Stimulated activated CD4-positive, alpha-beta T cell treated with anti-CD3 and anti-CD28 coated beads, Interleukin-4, amount 100 ng/mL, for 24 hours (primary cell): ENCODE measurements at places on chromosomes 3 and 15.
A peak's percentile ranks its signal among the peaks of the same experiment; 100 is the strongest.

DNA sequence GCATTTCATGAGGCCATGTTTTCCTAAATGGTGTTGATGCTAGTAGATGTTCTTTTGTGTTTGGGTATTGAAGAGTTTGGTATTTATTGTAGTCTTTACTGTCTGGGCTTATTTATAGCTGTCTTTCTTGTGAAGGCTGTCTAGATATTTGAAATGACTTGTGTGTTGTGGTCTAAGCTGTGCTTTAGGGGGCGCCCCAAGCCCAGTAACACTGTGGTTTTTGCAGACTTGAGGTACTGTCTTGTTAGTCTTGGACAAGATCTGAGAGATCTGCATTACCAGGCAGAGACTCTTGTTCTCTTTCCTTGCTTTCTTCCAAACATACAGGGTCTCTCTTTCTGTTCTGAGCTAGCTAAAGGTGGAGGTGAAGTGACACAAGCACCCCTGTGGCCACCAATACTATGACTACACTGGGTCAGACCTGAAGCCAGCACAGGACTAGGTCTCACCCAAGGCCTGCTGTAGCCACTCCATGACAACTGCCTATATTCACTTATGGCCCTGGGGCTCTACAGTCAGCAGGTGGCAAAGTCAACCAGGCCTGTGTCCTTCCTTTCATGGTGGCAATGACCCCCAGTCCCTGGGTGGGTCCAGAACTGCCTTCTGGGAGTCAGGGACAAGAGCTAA is 152.1 kb upstream of the TBC1D5 start:
- peak; percentile 33 for DNase-seq

DNA sequence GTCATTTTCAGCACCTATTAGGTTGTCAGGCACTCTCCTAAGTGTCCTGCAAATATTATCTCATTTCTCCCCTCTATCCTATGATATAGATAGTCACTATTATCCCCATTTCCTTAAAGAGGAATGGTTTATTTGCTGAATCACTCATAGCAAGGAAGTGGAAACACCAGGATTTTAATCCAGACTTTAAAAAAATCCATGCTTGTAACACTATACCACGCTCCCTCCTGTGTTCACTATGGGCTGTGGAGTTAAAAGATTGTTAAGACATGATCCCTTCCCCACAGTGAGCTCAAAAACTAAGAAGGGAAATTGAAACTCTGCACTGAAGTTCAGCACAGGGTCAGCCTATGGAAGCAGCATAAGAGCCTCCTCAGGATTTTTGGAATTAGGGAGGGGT is 60.2 kb downstream of the TMEM39A start:
- no peak for DNase-seq

DNA sequence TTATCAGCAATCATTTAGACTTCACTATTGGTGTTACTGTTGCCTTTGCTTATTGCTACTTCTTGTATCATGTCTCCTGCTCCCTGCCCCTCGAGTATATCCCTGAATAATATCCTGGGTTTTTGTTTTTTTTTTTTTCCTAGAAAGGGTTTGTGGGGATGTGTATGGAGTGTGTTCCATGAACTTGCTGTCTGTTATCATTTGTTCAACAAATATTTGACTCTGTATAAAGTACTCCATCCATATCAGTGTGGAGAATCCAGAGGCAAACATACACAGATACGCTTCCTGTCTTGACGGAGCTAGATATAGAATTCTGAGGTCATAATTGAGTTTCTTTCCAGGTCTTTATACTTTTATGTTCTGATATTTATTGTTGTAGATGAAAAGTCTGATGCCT is 31.8 kb upstream of the GOLGA6L9 start:
- DNase-seq: no peak

- no peak for DNase-seq
Observed at GRCh38 chr3:175057401-175057800, 198.3 kb downstream of the NAALADL2 start.

- no peak for DNase-seq
Observed at GRCh38 chr3:69166446-69166845, 44.1 kb upstream of the LMOD3 start.

GRCh38 chr3:12479919-12480427 is 4.3 kb upstream of the TSEN2 start:
- peak; percentile 23 for DNase-seq

GRCh38 chr15:25416693-25417092 is 22.1 kb downstream of the UBE3A start:
- DNase-seq: no peak

DNA sequence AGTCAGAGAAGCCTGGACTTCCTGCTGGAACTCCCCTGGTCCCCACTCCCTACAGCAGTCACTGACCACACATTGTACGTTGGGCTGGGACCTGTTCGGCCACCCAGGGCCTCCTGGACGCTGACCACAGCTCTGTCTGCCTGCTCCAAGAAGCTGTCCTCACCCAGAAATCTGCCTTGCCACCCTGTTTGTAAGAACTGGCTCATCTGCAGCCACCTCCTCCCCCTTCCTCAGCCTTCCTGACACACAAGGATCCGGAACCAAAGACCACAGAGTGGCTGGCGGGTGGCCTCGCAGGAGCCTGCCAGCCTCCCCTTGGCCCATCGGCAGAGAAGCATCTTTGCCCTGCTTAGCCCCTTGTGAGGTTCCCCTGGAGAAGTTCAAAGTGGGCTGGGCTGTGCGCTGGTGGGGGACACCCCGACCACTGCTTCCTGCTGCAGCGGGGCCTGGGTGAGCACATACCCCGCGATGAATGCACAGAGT is 91.9 kb downstream of the PCSK6 start:
- no peak for DNase-seq

DNA sequence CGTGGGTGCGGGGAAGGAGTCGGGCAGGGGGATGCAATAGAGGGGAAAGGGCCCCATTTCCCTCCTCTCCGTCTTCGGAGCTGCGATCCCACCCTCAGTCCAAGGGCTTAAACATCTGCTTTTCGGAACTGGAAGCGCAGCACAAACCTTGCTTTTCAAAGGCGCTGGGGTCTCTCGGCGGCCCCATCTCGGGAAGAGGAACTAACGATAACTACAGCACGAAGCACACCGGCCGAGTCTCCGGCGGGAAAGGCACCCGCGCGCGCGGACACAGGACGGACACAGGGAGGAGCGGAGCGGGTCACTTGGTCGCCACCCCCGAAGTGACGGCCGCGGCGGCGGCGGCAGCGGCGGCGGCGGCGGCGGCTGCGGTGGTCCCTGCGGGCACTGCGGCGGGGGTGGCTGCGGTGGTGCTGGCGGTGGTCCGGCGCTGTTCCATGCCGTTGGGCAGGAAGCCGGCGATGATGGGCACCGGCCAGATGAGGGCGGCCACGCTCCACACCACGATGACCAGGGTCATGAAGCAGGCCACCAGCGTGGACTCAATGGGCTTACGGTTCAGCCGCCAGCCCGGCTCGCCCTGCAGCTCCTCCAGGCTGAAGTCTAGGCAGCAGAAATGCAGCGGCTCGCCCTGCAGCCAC is 1.1 kb downstream of the TMEM158 start:
- no peak for DNase-seq

GRCh38 chr3:133977568-133977967 is 52.2 kb downstream of the SLCO2A1 start:
- DNase-seq: no peak

DNA sequence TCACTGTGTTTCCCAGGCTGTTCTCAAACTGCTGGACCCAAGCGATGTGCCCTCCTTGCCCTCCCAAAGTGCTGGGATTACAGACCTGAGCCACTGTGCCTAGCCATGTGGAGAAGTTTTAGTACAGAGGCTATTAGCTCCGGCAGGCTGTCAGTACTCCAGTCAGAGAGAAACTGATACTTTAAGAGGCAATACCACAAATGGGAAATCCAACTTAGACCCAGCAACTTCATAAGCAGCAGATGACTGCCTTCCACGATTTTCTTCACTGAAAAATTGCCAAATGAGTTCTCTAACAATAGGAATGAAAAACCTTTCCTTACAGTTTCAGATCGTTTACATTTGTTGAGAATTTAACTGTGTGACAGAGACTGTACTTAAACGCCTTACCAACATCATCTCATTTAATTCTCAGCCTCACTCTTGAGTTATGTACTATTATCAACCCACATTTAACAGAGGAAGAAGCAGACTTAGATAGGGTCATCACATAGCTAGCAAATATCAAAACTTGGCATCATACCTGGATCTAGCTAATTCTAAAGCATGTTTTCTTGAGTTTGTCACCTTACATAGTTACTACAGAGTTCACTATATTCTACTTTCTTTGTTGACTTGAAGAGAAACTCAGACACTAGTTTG is 127.4 kb downstream of the TCF12 start:
- no peak for DNase-seq

DNA sequence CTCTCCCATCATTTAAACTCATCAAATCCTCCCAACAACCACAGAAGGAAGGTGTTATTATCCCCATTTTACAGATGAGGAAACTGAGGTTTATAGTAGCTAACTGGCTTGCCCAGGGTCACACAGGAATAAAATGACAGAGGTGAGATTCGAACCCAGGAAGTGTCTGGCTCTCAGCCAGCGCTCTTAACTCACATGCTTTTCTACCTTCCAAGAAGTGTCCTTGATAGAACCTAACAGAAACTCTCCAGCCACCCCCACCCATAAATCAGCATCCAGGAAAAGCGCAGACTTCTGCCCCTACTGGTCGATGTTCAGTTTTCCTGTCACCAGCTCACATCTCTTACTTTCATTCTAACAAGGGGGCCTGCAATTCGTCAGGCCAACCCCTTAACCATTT is 51.7 kb downstream of the SPATA12 start:
- DNase-seq: no peak

DNA sequence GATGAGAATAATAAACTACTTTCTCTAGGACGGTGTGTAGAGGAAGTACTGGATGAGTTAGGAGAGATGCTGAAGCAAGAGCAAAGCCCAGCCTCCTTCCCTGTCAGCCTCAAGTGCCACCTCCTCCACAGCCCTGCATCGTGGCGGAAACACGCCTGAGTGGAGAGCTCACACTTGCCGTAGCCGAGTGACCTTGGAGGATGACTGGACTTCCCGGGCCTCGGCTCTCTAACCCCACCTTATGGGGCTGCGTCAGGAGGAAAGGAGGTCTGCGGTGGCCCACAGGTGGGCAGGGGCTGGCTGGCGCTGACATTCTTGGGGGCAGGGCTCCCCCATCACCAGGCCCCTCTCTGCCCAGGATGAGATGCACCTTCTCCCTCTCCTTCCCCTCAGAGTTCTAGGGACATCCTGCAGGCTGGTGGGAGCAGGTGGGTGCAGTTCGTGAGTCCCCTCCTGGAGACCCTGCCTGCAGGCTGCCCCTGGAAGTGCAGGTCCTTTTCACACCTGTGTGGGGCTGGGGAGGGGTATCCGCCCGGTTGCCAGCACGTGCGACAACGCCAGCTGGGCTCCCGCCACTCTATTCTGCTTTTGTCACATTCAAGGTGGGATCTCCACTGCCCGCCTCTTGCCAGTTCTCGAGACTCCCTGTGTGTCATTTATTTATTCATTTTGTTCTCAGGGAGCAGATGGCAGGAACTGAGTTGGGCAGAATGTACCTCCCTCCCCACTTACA is 175.2 kb downstream of the MEGF11 start:
- no peak for DNase-seq

GRCh38 chr15:65369212-65369547 is 8.6 kb downstream of the IGDCC3 start:
- no peak for DNase-seq

DNA sequence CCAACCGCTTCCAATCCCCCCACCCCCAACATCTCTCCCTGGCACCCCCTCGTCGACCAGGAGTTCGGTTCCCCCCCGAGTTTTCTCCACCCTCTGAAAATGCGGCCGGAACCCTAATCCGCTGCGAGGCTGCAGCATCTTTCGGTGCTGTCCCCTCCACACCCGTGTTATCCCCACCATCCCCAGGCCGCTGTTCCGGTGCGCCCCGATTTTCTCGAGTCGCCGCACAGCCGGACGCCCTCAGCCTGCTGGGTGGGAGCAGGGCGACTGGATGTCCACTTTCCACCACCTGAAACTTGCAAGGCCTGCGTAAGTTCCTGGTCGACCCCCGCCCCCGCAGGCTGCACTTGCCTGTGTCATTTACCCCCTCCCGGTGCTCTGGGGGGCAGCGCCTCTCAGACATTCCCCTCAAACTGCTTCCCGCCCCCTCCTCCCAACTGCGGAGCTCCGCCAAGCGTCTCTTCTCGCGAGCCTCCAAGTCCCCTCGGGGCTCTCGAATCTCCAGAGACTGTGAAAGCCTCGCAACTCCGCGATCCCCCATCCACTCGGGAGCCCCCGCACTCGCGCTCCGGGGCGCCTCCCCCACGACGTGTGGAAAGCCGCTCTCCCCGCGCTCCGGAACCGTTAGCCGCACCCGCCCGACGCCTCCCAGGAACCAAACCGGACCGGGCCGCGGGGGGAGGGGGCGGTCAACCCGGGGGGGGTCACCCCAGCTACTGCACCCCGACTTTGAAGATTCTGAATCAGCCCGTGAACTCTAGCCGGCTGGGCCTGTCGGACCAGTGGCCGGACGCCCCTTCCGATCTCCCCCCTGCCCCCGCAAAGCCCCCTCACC is 566 bp downstream of the ETV5 start:
- peak; percentile 11 for DNase-seq

GRCh38 chr3:99845999-99846398 is 28.3 kb downstream of the CMSS1 start:
- DNase-seq: no peak

GRCh38 chr15:55349282-55349681 is 30.3 kb downstream of the PIGB start:
- no peak for DNase-seq

GRCh38 chr15:99982662-99983061 is 249.4 kb upstream of the LYSMD4 start:
- DNase-seq: no peak

GRCh38 chr3:38532529-38532928 is 36.4 kb downstream of the EXOG start:
- no peak for DNase-seq

- DNase-seq: no peak
Observed at GRCh38 chr3:45332493-45332892, 55.9 kb upstream of the LARS2 start.

- peak; percentile 32 for DNase-seq
Observed at GRCh38 chr3:128788268-128788869, 62.4 kb downstream of the RAB7A start.

GRCh38 chr3:129035360-129036221 is 25.0 kb upstream of the GP9 start:
- no peak for DNase-seq

- no peak for DNase-seq
Observed at GRCh38 chr3:195750797-195751520, 30.2 kb downstream of the MUC20 start.

GRCh38 chr3:11467875-11468274 is 175.8 kb downstream of the VGLL4 start:
- no peak for DNase-seq

GRCh38 chr15:92584105-92584504 is 71.5 kb downstream of the FAM174B start:
- DNase-seq: no peak
